ENCODE measurements at places on chromosomes 12 and 14. TPM values are rescaled to one million over a fixed set of nuclear protein-coding genes. Genes with fewer than 3 reads are reported as not detected.

NTF3 gene
- total RNA-seq, result 9.0 TPM

DNA sequence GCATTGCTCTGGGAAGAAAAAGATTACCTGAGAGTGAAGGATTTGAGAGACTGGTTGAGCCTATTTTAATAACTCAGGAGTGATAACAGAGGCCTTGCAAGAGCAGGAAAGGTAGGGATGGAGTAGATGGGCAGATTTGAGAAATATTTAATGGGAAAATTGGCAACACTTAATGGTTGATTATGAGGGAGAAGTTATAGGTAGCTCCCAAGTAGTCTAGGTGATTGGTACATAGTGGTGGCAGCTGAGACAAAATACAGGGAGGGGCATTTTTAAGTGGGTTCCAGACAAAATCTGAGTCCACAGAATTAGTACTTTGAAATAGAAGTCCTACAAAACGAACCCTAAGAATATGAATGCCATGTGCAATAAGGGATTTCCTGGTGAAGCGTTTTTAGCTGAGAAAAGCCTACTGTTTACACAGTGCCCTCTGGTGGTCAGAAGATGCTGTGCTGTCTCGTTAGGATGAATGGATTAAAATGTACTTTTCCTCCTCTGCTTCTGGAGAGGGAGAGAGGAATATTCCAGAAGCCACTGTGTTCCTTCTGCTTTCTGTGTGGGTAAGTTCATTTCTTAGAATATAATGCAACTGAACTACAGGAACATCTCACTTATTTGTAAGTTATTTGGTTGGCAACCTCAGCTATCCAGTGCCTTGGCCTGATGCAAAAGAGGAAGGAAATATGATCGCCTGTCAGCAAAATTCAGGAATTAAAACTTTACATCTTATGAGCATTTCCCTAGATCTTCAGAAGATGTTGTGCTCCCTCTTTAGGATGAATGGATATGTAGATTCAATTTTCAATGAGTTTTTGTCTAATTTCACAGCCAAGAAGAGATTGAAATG, 6.5 kb downstream of the ZBTB1 start:
- DNase-seq, result peak; percentile 60

B3GNT4 gene
- 0.21 TPM for total RNA-seq

PTPN21 gene
- 23.7 TPM for total RNA-seq

- DNase-seq, result no peak
These were observed 10.3 kb upstream of the PPP4R4 start for GRCh38 chr14:94163796-94164195.

CDCA3 gene
- total RNA-seq, result 54.3 TPM

DPF3 gene
- 5.5 TPM for total RNA-seq

TTC9 gene
- 0.10 TPM for total RNA-seq

WNT1 gene
- not detected for total RNA-seq

DNA sequence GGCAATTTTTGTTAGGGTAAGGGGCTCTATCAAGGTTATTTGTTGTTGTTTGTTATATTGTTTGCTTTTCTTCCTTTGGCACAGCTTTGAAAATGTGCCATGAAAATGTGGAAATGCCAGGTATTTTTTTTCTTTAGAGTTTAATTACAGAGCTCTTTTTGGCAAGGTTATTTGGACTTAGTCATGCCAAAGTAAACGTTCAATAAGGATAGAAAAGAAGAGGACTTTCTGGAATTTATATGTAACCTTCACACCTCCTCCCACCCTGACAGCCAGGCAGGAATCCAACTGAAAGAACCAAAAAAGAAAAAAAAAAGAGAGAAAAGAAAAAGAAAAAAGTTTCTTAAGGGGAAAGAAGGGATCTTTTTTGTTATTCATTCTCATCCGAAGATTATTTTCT, 217.8 kb downstream of the KITLG start:
- DNase-seq, result peak; percentile 10

DNA sequence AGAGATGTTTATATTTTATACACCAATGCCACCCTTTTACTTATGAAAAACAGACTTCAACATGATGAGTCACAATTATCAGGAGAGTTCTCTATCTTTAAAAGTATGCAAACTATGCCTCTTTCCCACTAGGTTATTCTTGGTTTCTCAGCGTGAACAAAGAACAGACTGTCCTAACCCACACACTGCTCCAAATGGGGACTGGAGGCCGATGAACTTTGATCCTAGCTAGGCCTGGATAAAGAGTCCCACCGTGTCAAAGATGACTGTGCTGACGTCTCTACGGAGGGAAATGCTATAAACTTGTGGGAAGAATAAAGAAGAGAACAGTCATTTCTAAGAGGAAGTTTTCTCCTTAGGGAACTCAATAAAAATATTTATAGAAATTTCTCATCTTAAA, 160.1 kb downstream of the EPS8 start:
- DNase-seq, result peak; percentile 81

POU6F1 gene
- 1.7 TPM for total RNA-seq

- no peak for DNase-seq
These were observed 225.2 kb downstream of the FUT8 start for GRCh38 chr14:65637780-65638179.

CACNA2D4 gene
- total RNA-seq, result 0.22 TPM

GRCh38 chr14:61703342-61704129, 8.2 kb downstream of the HIF1A start:
- DNase-seq, result no peak

KCNH3 gene
- total RNA-seq, result not detected
